ENCODE measurements at places on chromosomes 2 and 18.

- H3K4me1 ChIP-seq, result no peaks in the 10 kb centered on the region
- no peaks in the 10 kb centered on the region for H3K36me3 ChIP-seq
- H3K27ac ChIP-seq, result no peak overlapping the region
- peak; percentile 3 for DNase-seq
Observed at GRCh38 chr2:120764991-120765677, 29.5 kb downstream of the GLI2 start.

DNA sequence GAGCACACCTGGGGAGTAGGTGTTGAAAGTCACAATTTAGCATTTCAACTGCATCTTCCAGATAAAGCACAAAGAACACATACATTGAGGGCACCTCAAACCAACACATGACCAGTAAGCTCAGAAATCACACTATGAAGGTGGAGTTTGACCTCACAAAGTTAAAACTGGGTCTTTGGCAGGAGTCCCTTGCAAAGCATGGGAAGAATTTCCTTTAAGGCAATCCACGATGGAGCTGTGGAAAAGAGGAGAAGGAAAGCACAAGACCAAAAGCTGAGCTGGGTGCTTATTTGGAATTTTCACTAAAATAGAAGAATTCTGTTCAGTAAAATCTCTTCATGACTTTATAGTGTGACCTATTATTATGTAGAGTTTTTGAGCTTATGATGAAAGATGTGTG is 212.9 kb upstream of the APCDD1 start:
- no peaks in the 10 kb centered on the region for H3K4me1 ChIP-seq
- no peak for DNase-seq
- no peak overlapping the region for H3K4me3 ChIP-seq
- H3K36me3 ChIP-seq, result no peaks in the 10 kb centered on the region

- H3K4me3 ChIP-seq, result no peak overlapping the region
- H3K27me3 ChIP-seq, result no peaks in the 10 kb centered on the region
Observed at GRCh38 chr2:109173311-109174171, 44.5 kb downstream of the SH3RF3 start.

DNA sequence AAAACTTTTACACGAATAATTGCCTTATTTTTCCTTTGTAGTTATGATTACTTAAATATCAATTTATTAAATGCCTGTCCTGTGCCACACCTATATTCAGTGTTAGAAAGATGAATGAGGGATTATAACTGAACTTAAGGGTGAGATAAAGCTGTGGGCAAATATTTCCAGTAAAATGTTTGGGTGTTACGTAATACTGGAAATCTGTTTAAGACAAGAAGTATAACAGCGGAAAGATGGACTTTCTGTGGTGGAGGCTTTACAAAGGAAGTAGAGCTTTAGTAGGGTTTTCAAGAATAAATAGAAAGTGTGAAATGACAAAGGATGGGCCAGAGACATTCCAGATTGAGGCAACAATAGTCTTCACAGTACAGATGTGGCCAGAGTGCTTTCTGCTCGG is 927.0 kb downstream of the DPP10 start:
- H3K27me3 ChIP-seq, result no peaks in the 10 kb centered on the region
- peaks cover 2% of the 10 kb centered on the region for H3K36me3 ChIP-seq
- DNase-seq, result no peak

All from activated CD4-positive, alpha-beta T cell treated with anti-CD3 and anti-CD28 coated beads for 36 hours (primary cell).